ENCODE measurements at places on chromosomes 6 and 20.

DNA sequence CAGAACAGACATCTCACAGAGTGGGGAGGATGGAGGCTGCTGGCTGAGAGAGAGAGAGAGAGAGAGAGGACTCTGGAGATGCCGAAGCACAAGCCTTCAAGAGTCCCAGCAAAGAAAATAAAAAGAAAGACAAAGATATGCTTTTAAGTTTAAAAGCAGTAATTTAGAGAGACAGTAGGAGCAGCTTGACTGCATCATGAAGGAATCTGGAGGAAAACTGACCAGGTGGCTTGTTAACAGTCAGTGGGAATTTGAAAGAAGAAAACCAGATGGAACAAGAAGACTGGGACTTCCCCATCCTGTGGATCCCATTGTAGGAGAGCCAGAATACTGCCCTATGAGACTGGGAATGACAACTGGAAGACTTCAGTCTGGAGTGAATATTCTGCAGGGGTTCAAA, 46.3 kb upstream of the PLN start:
- DNase-seq: no peak

DNA sequence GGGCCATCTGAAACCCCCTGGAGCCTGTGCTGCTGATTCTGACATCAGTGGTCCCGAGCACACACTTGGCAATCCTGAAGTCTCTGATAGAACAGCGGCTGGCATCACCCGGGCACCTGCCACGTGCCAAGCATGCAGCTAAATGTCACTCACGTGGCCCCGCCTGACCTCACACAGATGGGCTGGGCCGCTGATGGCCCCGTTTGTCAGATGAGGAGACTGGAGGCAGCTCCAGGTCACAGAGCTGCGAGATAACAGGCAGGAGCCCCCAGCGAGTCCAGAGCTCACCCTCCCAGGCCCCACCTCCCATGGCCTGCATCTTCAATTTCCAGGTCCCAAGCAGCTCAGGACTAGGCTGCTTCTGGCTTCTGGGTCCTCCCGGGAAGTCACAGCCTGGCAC, 67.2 kb downstream of the YTHDF1 start:
- no peak for DNase-seq

GRCh38 chr6:110491644-110492317, 15.4 kb upstream of the SLC22A16 start:
- DNase-seq: no peak

DNA sequence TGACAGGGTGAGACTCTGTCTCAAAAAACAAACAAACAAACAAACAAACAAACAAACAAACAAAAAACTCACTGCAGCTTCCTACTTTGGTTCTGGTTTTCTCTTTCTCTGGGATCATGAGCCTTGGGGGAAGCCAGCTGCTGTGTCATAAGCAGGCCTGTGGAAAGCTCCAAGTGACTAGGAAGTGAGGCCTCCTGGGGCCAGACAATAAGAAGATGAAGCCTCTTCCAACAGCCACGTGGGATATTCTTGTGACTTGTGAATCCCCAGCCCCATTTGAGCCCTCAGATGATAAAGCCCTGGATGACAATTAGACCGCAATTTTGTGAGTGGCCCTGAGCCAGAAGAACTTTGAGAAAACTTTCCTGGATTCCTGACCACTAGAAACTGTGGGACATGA, 11.4 kb downstream of the HLA-A start:
- DNase-seq: no peak

- no peak for DNase-seq
These were observed 24.7 kb upstream of the PYGB start for GRCh38 chr20:25223179-25223661.

DNA sequence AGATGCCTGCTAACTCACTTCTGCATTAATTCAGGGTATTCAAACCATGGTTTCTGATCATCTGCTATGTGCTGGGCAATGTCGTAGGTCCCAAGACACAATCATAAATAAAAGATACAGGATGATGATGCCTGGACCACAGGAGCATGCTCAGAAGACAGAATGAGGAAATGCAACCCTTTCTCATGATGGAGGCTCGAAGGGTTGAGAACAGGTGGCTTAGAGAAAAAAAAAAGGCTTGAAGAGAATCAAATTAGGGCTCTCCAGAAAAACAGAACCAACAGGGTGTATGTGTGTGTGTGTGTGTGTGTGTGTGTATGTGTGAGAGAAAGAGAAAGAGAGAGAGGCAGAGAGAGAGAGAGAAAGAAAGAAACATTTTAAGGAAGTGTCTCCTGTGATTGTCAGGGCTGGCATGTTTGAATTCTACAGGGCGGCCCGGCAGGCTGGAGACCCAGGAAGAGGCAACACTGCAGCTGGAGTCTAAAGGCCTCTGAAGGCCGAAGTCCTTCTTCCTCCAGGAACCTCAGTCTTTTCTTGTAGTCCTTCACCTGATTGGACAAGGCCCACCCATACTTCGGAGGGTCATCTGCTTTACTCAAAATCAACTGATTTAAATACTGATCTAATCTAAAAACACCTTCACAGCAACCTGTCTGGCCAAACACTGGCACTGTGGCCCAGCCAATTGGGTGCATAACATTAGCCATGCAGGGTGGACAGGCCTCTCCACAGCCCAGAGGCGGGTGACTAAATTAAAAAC, 143.8 kb downstream of the ERMARD start:
- DNase-seq: no peak

GRCh38 chr20:35912881-35913280, 41.4 kb downstream of the SCAND1 start:
- no peak for DNase-seq

DNA sequence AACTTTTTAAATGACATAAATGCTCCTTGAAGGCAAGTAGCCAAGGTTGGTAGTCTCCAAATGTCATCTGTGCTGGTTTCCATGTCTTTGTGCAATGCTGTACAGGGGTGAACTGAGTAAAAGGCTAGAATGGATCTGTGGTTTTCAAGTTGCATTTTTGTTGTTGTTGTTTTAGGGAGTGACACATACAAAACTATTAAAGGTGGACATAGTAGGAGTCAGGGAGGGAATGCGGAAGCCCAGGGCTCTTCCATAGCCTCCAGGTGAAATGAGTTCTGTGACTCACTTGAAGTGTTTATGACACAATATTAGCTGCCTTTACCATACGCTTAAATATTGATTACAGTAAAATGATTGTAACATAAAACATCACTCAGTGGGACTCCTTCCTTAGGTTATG, 22.5 kb upstream of the QKI start:
- no peak for DNase-seq

GRCh38 chr20:17655865-17656479, 26.1 kb downstream of the RRBP1 start:
- DNase-seq: no peak

DNA sequence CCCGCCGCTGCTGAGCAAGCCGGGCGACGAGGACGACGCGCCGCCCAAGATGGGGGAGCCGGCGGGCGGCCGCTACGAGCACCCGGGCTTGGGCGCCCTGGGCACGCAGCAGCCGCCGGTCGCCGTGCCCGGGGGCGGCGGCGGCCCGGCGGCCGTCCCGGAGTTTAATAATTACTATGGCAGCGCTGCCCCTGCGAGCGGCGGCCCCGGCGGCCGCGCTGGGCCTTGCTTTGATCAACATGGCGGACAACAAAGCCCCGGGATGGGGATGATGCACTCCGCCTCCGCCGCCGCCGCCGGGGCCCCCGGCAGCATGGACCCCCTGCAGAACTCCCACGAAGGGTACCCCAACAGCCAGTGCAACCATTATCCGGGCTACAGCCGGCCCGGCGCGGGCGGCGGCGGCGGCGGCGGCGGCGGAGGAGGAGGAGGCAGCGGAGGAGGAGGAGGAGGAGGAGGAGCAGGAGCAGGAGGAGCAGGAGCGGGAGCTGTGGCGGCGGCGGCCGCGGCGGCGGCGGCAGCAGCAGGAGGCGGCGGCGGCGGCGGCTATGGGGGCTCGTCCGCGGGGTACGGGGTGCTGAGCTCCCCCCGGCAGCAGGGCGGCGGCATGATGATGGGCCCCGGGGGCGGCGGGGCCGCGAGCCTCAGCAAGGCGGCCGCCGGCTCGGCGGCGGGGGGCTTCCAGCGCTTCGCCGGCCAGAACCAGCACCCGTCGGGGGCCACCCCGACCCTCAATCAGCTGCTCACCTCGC, 1.5 kb downstream of the ARID1B start:
- peak; percentile 17 for DNase-seq

- DNase-seq: no peak
These were observed 128.3 kb downstream of the TSHZ2 start for GRCh38 chr20:53100476-53100911.

DNA sequence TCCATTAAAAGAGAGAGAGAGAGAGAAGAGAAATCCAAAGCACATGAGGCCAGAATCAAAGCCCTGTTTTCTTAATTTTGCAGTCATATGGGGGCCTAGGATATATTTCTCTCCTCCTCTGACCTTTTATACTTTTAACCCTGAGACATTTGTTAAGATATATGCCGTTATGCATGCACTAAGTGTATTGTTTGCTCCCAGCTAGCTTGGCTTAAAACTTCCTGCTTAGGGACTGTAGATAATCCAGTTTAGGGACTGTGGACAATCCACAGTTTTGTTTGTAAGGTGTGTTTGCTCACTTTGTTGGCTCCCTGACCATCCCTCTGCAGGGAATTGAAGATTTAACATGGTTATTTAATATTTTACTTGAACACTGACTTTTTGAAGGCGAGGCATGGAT, 166.3 kb upstream of the TSHZ2 start:
- DNase-seq: no peak

Measured in CD4-positive, alpha-beta T cell (primary cell).